ENCODE measurements at places on chromosomes 4 and X.

DNA sequence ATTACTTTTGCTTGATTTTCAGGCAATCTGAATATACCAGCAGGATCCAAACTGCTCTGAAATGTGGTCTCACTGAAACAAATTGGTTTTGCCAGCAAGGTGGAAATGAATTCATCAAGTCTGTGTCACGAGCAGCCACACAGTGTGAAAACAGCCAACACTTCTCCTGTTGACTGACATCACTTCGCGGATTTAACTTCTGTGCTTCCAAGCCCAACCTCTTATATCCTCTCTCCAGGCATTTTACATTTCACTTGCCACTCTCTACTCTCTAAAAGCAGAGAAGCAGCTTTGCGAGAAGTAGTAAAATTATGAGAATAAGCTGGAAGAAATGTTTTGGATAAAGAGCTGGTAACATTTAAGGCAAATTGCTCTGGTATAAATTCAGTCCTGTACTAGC is 106.1 kb upstream of the FRG1 start:
- DNase-seq, result no peak

DNA sequence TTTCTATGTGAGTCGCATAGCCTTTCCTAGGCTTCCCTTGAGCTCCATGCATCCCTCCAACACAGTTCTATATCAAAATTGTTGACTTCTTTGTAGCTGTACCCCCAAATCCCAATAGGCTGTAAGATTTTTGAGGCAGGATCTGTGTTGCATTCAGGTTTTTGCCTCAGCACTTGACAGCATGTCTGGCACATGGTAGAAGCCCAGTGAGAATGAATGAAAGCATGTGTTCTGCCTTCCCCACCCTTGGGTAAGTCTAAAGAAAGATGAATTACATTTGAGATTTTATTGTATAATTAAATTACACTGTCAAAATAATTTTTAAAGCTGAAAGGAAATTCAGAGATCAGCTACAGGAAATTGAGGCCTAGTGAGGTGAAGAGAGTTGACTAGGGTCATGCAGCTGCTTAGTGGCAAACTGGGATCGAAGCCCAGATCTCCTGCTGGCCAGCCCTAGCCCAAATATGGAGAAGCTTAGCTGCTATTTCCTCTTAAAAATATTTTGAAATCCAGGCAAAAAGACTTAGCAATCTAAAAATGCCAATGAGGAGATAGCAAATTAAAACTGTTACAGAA is 122.5 kb downstream of the SPATA18 start:
- DNase-seq, result no peak

DNA sequence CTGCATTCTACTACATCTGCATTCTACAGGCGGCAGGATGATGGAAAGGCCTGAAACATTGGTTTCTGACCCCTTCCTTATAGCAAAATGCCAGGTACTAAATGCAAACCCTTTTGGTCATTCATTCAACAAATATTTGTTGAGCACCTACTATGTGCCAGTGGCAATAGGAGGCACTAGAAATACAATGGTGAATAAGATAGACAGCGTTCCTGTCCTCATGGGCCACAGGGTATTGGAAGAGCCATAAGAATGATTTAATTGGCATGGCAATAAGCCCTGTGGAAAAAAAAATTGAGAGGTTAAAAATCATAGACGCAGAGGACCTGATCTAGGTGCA is 17.3 kb upstream of the LAP3 start:
- DNase-seq, result no peak

- DNase-seq, result no peak
Observed at GRCh38 chr4:182103614-182104319, 139.4 kb upstream of the TENM3 start.

DNA sequence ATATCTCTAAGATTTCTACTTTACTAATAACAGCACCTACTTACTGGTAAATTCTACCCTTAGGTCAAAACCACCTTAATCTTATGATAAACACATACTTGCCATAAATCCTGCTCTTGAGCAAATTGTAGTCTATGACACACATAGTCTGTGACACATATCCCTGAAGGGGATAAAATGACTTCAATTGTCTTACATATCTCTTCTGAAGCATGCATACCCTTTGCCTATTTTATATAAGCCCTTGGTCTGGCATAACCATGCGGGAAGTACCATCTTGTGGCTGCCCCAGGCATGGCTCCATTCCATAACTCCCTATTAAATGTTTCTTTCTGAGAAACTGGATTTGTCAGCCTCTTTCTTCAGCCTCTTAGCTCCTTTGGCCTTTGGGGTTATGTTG is 248.9 kb downstream of the SLC7A11 start:
- DNase-seq, result no peak
